ENCODE measurements at places on chromosomes 6 and 20.

DNA sequence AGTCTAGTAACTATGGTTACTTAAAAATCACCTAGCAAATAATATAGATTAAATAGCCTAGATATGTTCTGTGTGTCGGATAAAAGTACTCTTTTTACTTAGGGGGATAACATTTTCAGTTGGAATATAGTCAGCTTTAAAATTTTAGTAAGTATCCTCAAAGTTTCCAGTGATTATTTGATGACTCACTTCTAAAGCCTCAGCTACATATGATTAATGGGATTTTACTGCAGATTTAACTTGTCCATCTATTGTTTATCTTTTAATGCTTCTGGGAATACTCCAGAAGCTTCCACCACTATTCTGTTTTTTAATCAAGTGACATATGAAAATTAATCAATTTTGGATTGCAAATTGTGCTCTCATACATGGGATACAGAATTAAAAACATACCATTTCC lies 8.7 kb upstream of the TENT5A start:
- no peak for DNase-seq

GRCh38 chr6:51562198-51562597 lies 525.2 kb downstream of the PKHD1 start:
- no peak for DNase-seq

DNA sequence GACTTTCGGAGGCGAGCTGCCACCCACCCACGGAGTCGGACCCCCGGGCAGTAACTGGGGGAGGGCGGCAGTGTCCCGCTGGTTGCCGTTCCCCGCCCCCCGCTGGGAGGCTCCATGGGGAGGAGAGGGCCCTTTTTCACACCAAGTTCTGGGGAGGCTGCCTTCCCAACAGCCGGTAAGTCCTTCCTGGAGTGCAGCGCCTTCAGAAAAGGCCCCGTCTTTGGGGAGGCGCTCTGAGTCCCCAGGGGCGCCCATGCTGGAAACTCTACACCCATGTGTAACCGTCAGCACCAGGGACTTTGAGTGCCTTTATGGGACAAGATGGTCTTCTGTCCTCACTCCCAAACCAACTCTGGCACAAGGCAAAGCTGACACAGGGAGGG lies 430 bp upstream of the SOX18 start:
- no peak for DNase-seq

DNA sequence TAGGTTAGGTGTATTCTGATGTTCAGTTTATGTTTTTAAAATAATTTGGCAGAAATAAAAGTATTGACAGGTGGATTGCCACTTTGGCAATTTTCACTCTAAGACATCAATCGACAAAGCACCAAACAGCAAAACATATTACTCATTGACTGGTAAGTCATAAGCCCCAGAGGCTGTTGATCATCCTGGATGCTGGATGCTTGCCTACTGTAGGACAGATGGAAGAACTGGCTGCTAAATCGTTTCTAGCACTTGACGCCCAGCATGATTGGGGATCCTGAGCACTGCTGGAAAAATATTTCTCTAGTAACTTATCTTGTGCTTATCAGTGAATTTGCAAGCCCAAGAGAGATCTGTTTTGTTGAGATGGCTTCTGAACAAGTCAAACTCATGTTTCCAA lies 1001.9 kb upstream of the FLRT3 start:
- no peak for DNase-seq

- DNase-seq, result no peak
Observed at GRCh38 chr6:90537723-90538258, 49.1 kb downstream of the MAP3K7 start.

DNA sequence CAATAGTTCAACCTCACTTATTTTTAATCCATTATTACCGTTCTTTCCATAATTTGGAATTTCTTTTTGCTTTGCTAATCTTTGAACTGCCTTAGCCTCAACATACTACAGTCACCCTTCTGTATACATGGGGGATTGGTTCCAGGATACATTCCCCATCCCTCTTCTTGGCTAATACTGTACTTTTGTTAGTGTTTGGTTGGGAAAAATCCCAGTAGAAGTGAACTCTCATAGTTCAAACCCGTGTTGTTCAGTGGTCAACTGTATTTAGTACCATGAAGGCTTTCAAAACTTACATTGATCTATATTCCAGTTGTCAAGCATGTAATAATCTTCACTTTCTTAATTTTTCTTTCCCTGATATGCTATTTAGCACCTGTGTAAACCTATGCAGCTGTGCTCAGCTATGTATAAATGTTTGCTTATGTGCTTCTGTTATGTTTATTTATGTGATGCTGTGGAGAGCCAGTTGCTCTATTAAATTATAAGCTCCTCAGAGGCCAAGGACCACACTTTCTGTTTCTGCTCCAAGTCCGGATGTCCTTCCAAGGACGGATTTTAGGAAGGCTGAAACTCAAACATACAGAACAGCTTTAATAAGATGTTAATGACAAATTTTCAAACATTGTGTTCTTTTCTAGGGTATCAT lies 33.3 kb upstream of the LAMA4 start:
- DNase-seq, result no peak

- no peak for DNase-seq
Observed at GRCh38 chr6:163260911-163261310, 153.6 kb upstream of the QKI start.

- no peak for DNase-seq
Observed at GRCh38 chr20:50141018-50141675, 12.4 kb downstream of the PEDS1 start.

- no peak for DNase-seq
Observed at GRCh38 chr6:162100096-162100495, 627.5 kb downstream of the PRKN start.

- no peak for DNase-seq
Observed at GRCh38 chr6:142953373-142954273, 8.6 kb upstream of the HIVEP2 start.

DNA sequence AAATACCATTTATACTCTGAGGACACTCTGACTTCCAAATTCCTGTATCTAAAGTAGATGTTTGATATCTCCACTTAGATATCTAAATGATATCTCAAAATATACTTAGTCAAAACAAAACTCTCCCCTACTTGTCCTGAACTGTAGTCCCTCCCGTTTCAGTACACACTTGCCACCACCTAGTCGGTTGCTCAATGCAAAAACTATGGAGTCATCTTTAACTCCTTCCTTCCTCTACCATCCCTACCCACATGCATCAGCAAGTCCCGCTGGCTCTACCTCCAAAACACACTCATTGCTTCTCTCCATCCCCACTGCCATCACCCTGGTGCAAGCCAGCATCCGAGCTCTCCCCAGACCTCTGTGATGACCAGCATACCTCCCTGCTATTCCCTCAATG lies 13.2 kb downstream of the STX7 start:
- DNase-seq, result no peak

DNA sequence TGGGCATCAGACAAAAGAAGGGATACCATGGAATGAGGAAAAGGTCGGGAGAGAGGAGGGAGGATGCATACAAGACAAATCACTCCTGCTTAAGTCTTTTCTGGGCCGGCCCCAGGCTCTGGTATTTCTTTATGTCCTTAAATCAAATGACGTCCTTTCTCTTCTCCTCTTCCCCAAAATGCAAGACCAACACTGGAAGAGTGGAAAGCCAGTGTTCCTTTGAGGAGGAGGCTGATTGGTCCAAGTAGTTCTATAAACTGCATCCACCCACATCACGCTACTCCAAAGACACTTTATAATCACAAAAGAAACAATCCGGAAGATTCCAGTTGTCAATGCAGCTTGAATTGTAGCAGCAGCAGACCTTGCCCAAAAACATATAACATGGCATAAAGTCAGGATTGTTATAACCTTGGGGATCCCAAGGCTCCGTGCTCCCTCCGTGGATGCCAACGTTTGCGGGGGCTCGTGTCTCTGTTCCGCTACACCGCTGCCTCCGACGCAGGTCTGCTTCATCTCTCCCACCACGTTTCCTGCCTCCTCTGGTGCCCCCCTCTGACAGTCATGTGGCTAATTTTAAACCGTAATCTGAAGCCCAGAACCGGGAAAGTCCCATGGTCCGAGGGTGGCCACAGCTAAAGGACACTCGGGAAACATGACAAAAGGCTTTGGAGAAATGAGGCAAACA lies 47.1 kb downstream of the MCUR1 start:
- DNase-seq, result peak; percentile 77

GRCh38 chr20:20979934-20980333 lies 126.2 kb downstream of the LINC00237 start:
- DNase-seq, result no peak

DNA sequence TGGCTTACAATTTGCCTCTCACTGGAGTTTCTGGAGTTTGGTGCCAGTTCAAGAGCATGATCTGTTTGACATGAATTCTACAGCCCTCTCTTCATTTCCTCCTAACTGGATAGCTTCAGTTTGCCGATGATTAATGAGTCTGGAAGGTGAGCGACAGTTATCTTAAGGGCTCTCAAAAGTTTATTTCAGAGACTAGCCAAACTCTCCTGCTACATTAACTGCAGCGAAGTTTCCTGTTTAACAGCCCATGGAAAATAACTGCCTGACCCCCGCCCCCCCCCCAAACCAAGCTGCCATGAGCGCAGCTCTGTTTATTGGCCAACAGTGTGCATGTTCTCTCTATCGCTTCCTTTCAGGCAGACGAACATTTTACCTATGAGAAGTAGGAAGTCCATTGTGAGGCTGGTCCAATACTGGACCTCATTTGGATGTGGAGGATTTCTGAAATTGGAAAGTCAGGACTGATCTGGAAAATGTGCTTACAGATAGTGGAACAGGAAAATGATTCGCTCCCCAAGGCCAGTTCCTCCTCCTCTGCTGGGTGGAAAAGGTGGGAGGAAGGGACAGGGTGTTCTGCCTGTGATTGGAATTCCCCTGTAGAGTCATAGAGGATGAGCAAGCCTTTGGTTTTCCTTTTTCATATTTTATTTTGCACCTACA lies 522.2 kb upstream of the JAG1 start:
- no peak for DNase-seq

DNA sequence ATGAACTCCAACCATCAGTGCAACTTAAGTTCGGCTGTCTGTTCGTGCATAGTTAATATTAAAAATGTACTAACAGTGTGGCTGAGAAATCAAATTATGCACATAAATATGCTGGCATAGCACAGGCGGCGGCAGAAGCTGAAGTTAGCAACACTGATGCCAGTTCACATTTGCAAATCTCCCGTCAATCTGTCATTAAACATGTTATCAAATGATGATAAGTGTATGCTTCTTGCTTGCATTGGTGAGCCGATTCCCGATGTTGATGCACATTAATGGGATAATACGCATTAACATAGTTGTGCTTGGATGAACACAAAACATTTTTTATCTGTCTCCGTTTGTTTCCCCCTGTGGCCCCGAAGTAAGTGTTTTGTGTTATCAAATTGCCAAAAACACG lies 309.4 kb downstream of the ZNF217 start:
- no peak for DNase-seq

GRCh38 chr6:7917729-7918128 lies 7.1 kb upstream of the TXNDC5 start:
- no peak for DNase-seq

- no peak for DNase-seq
Observed at GRCh38 chr6:40894962-40895799, 143.8 kb downstream of the UNC5CL start.

- DNase-seq, result no peak
Observed at GRCh38 chr6:100289285-100289684, 175.4 kb downstream of the SIM1 start.

DNA sequence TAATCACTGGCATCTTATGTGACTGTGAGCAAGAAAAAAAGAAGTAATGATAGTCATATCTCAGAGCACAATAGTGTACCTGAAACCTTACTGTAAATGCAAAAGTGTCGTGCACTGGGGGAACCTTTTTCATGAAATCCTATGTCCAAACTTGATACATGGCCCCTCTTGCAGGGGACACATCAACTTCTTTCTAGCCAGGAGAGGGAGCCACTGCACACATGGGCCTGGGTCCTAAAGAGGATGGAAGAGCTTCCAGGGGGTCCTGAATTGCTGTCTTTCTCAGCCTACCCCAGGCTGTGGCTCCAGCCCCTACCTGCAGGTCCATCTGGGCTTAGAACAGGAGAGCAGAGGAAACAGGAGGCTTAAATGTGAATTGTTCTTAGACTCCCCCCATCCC lies 165.7 kb downstream of the SOD2 start:
- no peak for DNase-seq

DNA sequence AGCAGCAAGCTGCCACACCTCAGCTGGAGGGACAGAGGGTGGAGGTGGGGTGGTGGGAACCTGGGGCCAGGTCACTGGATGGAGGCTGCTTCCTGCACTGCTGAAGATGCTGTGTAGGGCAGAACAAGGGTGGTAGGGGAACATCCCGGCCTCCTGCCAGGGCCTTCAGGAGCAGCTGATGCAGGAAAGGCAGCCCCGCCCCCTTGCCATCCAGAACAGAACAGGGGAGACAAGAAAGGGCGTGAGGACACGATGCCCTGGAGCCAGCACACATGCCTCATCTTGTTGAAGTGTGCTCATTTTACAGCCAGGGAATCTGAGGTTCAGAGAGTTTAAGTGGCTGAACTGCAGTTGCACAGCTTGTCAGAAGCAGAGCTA lies 43.1 kb upstream of the PHACTR3 start:
- DNase-seq, result no peak

GRCh38 chr20:47699818-47700217 lies 85.5 kb downstream of the SULF2 start:
- DNase-seq, result no peak

DNA sequence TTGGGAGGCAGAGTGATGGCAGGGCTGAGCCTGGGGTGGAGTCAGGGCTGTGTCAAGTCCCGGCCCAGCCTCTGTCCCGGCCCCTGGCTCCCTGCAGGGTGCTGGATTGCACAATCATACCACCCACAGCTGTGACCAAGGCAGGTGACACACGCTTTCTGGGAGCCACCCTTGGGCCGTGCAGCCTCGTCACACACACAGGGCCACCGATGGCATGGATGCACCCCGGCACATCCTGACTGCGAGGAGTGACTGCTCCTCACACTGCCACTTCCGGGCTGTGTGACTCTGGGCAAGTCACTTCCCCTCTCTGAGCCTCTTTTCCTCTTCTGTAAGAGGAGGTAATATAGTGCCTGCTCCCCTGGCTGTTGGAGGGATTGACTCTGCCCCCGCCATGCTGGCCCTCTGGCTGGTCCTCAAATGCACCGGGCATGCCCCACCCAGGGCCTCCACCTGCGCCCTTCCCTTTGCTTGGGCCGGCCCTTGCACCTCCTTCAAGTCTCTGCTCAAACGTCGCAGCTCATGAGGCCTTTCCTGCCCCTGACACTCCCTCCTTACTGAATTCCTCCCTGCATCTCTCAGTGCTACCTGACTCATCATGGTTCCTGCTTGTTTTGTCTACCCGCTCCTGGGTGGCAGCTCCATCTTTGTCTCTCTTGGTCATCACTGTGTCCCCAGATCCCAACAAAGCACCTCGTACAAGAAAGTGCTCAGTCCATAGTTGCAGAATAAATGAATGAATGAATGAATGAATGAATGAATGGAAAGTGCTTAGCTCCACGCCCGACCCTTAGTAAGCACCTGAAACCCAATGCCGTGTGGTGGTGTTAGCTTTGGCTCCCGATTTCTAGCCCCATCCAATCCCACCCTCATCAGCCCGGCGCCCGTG lies 93.5 kb downstream of the CEBPB start:
- DNase-seq, result no peak

- DNase-seq, result no peak
Observed at GRCh38 chr6:16551466-16551865, 209.8 kb downstream of the ATXN1 start.

- DNase-seq, result no peak
Observed at GRCh38 chr20:42894483-42894882, 295.2 kb downstream of the PTPRT start.
